ENCODE measurements at places on chromosomes 1 and 21. TPM values are rescaled to one million over a fixed set of nuclear protein-coding genes. Genes with fewer than 3 reads are reported as not detected.

The SPATA21 gene
- not detected for total RNA-seq

GRCh38 chr1:50163680-50164079 is 55.0 kb downstream of the ELAVL4 start:
- DNase-seq, result no peak

DNA sequence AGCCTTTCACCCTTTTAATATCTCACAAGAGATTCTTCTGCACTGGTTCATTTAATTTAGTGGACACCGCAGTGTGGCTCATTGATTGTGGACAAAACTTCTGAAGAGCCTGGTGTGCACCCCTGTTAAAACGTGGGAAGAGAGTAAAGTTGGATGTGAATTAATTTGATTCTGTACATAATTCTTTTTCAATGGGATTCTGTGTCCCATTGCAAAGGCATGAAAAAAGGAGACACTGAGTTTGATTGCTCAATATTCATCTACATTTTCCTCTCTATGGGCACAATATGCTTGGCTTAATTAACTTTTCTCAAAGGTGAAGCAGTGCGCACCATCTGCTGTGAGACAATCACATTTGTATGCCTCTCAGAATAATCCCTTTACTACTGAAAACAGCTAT is 95.1 kb downstream of the BARHL2 start:
- no peak for DNase-seq

DNA sequence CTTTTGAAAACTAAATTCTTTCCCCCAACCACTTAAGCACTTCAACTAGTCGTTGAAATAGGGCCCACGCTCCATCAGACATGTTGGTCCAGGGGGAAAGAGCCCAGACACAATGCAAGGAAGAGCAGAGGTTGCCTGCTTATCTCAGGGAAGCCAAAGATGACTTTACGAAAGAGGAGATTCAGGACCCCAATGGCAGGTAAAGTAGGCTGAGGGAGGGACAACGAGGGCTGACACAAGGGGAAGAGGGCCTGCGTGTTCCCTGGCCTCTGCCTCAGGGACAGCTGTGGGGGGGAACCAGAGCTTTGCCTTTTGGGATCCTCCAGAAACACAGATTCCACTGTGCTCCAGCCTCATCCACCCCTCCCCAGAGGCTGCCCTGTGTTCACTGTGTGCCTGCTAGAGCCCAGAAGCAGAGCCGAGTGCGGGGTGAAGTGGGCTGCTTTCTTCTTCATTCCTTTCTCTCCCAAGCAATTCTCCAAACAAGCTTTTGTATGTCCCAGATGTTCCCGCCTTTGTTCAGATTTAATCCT is 135.5 kb upstream of the GRIK3 start:
- no peak for DNase-seq

All from renal cortical epithelial cell (primary cell).